Sciatic nerve (tissue), 2 donors: ENCODE measurements at places on chromosomes 13 and 19. TPM values are rescaled to one million over a fixed set of nuclear protein-coding genes. Genes with fewer than 3 reads are reported as not detected.
A peak's percentile ranks its signal among the peaks of the same experiment; 100 is the strongest.

GRCh38 chr19:7961920-7962626 lies 18.6 kb upstream of the TIMM44 start:
- DNase-seq = no peak

GRCh38 chr13:28489524-28489931 lies 5.4 kb downstream of the FLT1 start:
- no peak for DNase-seq

DNA sequence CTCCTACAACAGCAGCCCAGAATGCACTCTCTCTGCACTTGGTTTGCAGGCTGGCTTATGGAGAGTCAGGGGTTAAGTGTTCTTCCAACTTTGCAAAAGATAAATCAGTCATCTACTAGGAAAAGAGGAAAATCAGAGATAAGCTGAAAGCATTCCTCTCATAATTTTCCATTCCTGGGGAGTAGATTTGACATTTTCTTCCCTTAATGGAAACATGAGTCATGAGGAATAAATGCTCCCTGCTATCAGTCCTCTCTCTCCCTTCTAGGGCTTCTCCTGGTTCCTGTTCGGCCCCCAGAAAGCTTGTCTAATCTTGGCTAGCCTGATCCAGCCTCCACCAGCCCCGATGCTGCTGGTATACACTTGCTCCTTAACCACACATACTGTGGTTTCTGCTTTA lies 28.4 kb upstream of the ENOX1 start:
- no peak for DNase-seq

DNA sequence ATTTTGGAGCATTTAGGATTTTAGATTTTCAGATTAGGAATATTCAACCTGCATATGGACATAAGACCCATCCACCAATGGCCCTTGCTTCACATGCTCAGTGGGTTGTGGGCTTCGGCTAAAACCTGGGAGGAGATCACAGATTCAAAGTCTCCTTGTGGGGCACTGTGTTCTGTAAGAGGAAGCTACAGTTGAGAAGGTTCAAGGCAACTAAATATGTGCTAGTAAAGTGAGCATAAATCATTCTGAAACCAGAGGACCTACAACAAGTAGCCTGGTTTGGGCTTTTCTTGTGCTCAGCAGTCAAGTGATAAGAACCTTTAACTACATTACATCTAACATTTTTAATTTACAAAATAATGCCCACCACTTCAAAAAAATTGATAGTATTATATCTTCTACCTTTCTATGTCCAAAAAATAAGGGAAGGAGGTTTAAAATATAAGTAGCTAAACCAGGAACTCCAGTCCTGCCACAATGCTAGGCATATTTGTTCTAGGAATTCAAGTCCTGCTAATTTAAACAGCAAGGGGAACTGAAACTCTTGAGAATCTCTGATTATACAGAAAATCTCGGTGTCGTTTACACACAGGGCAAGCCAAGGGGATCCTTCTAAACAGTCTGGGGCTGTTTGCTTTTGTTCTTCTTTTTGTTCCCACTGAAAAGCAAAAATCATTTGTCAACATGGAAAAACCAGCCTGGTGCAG lies 36.6 kb downstream of the FOXO1 start:
- no peak for DNase-seq

GRCh38 chr13:113102727-113103126 lies 2.9 kb upstream of the F7 start:
- no peak for DNase-seq

DNA sequence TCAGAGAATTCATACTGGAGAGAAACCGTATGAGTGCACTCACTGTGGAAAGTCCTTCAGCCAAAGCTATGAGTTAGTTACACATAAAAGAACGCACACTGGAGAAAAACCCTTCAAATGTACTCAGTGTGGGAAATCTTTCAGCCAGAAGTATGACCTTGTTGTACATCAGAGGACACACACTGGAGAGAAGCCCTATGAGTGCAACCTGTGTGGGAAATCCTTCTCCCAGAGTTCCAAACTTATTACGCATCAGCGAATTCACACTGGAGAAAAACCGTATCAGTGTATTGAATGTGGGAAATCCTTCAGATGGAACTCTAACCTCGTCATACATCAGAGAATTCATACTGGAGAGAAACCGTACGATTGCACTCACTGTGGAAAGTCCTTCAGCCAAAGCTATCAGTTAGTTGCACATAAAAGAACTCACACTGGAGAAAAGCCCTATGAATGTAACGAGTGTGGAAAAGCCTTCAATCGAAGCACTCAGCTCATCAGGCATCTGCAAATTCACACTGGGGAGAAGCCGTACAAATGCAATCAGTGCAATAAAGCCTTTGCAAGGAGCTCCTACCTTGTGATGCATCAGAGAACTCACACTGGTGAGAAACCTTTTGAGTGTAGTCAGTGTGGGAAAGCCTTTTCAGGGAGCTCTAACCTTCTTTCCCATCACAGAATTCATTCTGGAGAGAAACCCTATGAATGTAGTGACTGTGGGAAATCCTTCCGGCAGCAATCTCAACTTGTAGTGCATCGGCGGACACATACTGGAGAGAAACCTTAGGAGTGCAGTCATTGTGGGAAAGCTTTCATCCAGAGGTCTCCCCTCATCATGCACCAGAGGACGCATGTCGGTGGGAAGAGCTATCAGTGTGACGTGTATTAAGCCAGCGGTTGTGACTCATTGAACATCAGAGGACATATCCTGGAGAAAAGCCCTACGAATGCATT lies 16.5 kb upstream of the ZNF8 start:
- no peak for DNase-seq

- DNase-seq = no peak
Observed at GRCh38 chr13:111620586-111620985, 300.1 kb downstream of the TEX29 start.

- no peak for DNase-seq
Observed at GRCh38 chr19:24159707-24160106, 72.7 kb downstream of the ZNF254 start.

GRCh38 chr19:4327252-4327876 lies 11.3 kb downstream of the STAP2 start:
- DNase-seq = peak; percentile 83

DNA sequence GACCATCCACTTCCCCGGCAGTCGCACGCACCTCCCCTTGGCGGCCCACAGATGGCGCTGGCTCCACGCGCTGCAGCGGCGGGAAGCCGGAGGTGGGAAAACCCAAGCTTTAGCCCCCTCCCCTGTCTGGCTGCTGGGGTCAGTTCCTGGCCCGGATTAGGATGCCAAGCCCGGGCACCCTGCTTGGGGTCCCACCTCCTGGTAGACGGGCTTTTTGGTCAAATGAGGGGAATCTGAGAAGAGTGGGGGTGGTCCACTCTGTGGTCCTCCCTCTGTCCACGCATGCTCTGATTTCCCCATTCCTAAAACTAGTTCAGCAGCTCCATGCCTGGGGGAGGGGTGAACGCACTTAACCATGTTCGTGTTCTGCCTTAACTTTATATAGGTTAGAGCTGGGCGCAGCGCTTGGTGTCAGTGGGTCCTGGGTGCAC lies 8.1 kb upstream of the ADGRE2 start:
- DNase-seq = no peak

DNA sequence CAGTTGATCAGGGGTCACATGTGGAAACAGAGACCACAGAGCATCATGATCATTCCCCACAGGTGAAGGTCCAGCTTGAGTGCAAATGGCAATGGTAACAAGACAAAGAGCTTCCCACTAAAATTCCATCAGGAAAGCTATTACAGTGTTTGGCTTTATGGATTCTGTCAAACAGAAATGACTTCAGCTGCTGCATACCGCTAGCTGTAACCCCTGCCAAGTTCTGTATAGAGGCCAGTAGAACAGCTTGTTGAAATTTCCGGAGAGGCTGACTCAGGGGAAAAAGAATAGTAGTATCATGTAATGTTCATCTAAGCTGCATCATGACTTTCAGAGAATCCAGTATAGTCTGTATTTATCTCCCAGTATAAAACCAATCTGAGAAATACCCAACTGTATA lies 1704.7 kb downstream of the SLITRK5 start:
- no peak for DNase-seq

- DNase-seq = no peak
Observed at GRCh38 chr19:41194157-41194552, 1.1 kb downstream of the CYP2S1 start.

DNA sequence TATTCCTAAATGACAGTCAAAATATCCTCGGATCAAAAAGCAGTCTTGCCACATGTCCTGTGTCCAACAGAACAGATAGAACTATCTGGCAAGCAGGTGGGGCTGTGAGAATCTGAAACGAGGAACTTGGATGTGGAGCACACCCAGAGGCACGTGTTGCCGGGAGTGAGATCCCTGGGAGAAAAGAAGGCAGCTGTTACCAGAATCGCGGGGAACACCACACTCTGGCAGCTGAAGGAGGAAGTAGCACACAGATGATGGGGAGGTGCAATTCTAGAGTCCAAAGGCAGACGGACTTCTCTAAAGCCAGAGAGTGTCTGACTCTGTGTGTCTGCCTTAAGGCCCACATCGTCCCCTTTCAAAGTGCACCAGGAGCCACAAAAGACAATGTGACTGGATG lies 22.3 kb downstream of the SLC7A1 start:
- DNase-seq = no peak

GRCh38 chr13:70849222-70849621 lies 741.0 kb upstream of the KLHL1 start:
- DNase-seq = no peak

DNA sequence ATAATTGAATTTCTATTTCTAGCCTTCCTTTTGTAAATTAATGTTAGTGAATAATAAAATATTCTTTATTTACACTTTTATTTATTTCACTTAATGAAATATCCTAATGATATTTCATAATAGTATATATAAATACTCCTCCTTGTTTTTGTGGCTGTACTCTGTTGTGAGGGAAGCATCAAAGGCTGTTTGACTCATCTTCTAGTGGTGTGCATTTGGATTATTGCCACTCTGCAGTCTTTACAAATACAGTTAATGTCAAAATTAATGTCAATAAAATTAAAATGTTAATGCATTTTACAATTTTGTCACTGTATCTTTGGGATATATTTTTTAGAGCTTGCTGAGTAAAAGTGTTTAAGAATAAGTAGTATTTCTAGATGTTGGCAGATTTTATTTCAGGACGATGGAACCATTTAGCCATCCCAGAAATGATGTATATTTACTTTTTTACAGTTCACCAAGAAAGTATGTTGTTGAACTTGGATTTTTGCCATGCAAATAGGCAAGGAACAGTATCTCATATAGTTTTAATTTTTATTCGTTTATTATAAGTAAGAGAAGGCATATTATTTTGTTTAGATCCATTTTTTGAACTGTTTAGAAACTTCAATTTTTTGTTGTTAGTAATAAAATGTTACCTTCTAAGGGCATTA lies 281.2 kb upstream of the SLITRK6 start:
- no peak for DNase-seq

- DNase-seq = no peak
Observed at GRCh38 chr13:77222909-77223308, 104.0 kb downstream of the MYCBP2 start.

DNA sequence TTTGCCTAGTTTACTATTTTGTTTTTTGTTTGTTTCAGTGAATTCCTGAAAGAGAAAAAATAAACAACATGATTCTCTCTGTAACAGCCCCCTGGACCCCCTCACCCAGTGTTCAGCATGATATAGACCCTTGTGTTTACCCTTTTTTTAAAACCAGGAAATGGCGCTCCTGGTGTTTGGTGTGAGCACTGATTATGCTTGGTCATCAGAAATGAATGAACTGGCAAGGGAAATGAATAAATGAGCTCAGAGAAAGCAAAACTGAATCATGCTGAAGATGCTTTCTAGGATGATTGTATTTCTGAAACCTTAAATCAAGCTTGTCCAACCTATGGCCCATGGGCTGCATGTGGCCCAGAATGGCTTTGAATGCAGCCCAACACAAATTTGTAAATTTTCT lies 22.1 kb downstream of the WASF3 start:
- DNase-seq = no peak

The NCAN gene
- not detected for total RNA-seq

The SEMA6B gene
- 28.2 TPM for total RNA-seq

The PSG7 gene
- not detected for total RNA-seq

The PCDH20 gene
- 0.45 TPM for total RNA-seq

The PROZ gene
- total RNA-seq = not detected

The LACC1 gene
- total RNA-seq = 6.4 TPM

The DENND1C gene
- total RNA-seq = 5.5 TPM
